A549 treated with DMSO at 1 μM for 4 hours (cell line): ENCODE measurements at places on chromosomes 12 and 14. TPM values are rescaled to one million over a fixed set of nuclear protein-coding genes. Genes with fewer than 3 reads are reported as not detected.

The TCL1A gene
- total RNA-seq: not detected in 5 replicates

The EIF2S3B gene
- 0.45 to 0.70 TPM (median 0.67 TPM) in 5 replicates for total RNA-seq

The SERPINA3 gene
- 5.4 to 7.9 TPM (median 5.9 TPM) in 5 replicates for total RNA-seq

The CYP27B1 gene
- total RNA-seq: 2.0 to 4.0 TPM (median 2.2 TPM) in 5 replicates
